ENCODE measurements at places on chromosomes 2 and 18.

DNA sequence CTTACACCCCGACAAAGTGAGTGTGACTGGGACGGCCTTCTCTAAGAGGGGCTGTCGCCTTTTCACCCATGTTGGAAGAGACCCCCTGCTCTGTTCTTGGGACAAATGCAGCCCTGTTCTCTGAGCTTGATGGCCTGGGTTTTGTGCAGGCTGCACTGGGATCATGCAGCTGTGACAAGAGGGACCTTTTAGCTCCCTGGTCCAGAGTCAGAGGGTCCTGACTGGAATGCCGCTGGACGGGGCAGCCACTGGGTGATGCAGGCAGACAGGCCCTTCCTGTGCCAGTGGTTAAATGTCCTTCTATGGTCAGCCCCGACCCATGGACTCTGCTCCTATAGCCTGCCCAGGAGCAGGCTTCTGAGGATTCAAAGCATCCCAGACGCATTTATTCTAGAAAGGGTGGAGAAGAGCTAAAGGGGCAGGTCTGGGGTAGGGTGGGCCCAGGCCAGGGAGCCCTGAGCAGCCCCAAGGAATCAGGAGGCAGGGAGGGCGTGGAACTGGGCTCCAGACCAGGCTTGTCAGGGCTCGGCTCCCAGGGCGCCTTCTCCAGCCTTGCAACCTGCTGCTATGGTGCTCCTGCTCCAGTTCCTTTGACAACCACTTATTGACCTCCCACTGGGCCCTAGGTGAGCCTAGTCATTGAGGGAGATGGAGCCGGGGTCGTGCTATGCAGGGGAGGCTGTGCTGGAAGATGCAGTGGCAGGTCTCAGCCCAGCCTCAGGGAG, 277.9 kb upstream of the HS6ST1 start:
- DNase-seq, result no peak

GRCh38 chr2:173048522-173048896, 27.1 kb upstream of the MAP3K20 start:
- DNase-seq, result no peak

DNA sequence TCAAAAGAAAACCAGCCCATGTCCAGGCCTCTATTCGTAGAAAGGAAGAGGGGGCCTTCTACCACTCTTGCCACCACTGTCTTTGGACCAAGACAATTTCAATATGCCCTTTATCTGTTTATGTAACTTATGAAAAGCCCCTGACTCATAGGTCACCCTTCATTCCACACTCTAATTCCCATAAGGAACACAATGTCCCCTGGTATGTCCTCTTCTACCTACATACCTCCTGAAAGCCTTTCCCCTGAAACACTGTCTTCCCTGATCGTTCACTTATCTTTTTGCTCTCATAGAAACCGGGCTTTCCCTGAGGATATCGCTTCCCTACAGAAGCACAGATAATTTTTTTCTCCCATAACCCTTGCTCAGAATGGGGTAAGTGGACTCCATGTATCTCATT, 13.3 kb downstream of the EIF2AK3 start:
- no peak for DNase-seq

- DNase-seq, result no peak
These were observed 32.1 kb upstream of the B3GNT2 start for GRCh38 chr2:62163834-62164233.

DNA sequence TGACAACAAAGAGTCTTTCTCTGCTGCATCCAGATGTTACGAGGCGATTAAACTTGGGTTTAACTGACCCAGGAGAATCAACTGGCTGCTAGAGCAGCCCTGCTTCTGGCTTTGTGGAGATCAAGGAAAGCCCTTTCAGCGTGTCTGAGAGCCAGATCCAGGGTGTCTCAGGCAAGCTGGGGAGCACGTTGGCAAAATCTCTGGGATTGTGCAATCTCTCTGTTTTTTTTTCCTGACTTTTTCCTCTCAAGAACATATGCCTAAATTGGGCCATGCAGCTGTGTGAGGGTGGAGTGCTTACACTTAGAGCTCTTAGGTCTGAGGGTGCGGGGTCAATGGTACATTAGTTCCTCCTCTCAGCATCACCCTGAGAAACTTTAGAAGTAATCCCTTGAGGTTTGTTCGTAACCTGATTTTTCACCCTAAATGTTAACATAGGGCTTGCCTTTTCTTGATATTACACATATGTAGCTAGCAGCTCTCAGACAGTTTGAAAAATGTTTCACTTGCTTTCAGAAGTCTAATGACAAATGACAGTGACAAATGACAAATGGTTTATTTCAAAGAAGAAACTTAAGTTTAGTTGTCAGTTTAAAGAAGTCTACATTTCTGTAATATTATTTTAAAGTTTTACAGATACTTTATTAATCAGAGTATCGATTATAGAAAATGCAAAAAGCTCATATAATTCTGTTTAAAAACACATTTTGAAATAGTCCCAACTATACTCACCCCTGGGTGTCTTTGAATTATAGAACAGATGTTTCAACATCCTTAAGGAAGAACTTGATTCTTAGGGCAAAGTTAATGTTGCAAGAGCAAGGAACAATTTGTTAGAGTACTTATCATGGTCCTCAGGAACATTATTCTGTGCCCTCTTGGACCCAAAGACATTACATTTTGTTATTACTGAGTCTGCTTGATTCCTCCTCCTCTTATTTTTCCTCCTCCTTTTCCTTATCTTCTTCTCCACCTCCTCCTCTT, 38.4 kb upstream of the ZSWIM2 start:
- DNase-seq, result no peak

- DNase-seq, result no peak
These were observed 177.3 kb downstream of the HDAC4 start for GRCh38 chr2:239223310-239224198.

- DNase-seq, result no peak
These were observed 49.8 kb upstream of the RAB6D start for GRCh38 chr2:131413785-131414184.

DNA sequence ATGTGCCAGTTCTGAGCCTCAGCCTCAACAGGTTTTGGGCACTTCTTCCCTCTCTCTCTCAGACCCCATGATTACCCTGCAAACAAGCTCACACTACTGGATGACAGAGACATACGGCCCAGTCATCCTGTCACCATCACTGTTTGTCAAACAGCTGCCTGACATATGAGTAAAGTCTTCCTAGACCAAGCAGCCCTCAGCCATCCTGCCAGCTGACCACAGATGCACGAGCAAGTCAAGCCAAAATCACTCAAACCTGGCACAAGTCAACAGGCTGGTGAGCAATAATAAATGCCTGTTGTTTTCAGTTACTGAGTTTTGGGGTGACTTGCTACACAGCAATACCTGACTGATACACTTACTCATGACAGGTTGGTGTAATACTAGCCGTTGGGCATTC, 75.5 kb upstream of the KLF7 start:
- no peak for DNase-seq

- no peak for DNase-seq
These were observed 76.9 kb downstream of the CD226 start for GRCh38 chr18:69870736-69871135.
